ENCODE measurements at places on chromosomes 7 and 10.

DNA sequence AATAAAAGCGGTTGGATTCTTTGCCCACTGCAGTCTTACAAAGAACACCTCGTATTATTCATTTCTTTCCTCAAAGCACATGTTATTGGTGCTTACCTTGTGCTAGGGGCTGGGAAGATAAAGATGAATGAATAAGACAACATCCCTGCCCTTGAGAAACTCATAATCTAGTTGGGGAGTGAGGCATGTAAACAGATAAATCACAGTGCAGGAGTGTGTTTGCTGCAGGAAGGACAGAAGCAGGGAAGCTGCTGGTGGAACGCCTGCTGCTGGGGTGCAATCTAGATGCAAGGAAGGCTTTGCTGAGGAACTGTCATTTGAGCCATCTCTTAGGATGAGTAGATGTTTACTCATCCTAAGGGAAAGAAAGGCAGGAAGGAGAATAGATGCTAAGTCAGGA is 135.6 kb downstream of the TMEM178B start:
- no peaks in the 10 kb centered on the region for H3K4me1 ChIP-seq
- no peaks in the 10 kb centered on the region for H3K36me3 ChIP-seq
- no peak overlapping the region for H3K27ac ChIP-seq
- H3K27me3 ChIP-seq, result peaks cover 10% of the 10 kb centered on the region

GRCh38 chr7:41053820-41054219 is 649.1 kb downstream of the INHBA start:
- no peaks in the 10 kb centered on the region for H3K4me1 ChIP-seq
- H3K27ac ChIP-seq, result no peak overlapping the region
- H3K4me3 ChIP-seq, result no peak overlapping the region
- H3K36me3 ChIP-seq, result no peaks in the 10 kb centered on the region

- peaks cover 10% of the 10 kb centered on the region for H3K36me3 ChIP-seq
- peaks cover 18% of the 10 kb centered on the region for H3K4me1 ChIP-seq
- no peak overlapping the region for H3K4me3 ChIP-seq
- H3K27ac ChIP-seq, result no peak overlapping the region
- no peak for DNase-seq
- no peaks in the 10 kb centered on the region for H3K27me3 ChIP-seq
Observed at GRCh38 chr10:74924251-74924963, 98.0 kb downstream of the KAT6B start.

DNA sequence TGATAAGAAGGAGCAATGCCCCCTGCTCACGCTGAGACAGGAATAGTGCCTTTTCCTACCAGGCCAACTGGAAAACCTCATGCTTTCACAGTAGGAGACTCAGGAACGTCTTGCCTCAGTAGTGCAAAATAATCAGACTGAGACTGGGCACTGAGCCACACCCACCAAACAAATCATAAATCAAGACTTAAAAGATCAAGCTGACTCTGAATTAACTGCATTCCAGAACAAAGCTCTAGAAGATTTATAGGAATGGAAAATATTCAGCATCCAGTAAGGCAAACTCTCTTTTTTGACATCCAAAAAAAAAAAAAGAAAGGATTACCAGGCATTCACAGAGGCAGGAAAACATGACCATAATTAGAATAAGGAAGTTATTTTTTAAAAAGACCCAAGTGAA is 30.5 kb upstream of the SLC18A3 start:
- no peak for DNase-seq
- H3K4me3 ChIP-seq, result no peak overlapping the region
- no peak overlapping the region for H3K27ac ChIP-seq
- H3K36me3 ChIP-seq, result peaks cover 1% of the 10 kb centered on the region
- H3K27me3 ChIP-seq, result peaks cover 15% of the 10 kb centered on the region

- H3K36me3 ChIP-seq, result peaks cover 4% of the 10 kb centered on the region
- H3K27me3 ChIP-seq, result no peaks in the 10 kb centered on the region
- no peak overlapping the region for H3K27ac ChIP-seq
- no peak for DNase-seq
- peaks cover 16% of the 10 kb centered on the region for H3K4me1 ChIP-seq
- H3K4me3 ChIP-seq, result no peak overlapping the region
Observed at GRCh38 chr10:45675388-45675787, 2.8 kb upstream of the ZFAND4 start.

- peaks cover 20% of the 10 kb centered on the region for H3K27me3 ChIP-seq
- DNase-seq, result no peak
- H3K4me3 ChIP-seq, result no peak overlapping the region
- no peaks in the 10 kb centered on the region for H3K36me3 ChIP-seq
Observed at GRCh38 chr7:91892821-91893340, 12.4 kb upstream of the MTERF1 start.

- DNase-seq, result no peak
- no peak overlapping the region for H3K4me3 ChIP-seq
- H3K27me3 ChIP-seq, result no peaks in the 10 kb centered on the region
- H3K4me1 ChIP-seq, result peaks cover 17% of the 10 kb centered on the region
Observed at GRCh38 chr7:76155938-76156337, 45.8 kb upstream of the SRRM3 start.

GRCh38 chr10:115219203-115219602 is 126.0 kb downstream of the ATRNL1 start:
- H3K4me1 ChIP-seq, result no peaks in the 10 kb centered on the region
- no peaks in the 10 kb centered on the region for H3K27me3 ChIP-seq
- no peak overlapping the region for H3K27ac ChIP-seq

DNA sequence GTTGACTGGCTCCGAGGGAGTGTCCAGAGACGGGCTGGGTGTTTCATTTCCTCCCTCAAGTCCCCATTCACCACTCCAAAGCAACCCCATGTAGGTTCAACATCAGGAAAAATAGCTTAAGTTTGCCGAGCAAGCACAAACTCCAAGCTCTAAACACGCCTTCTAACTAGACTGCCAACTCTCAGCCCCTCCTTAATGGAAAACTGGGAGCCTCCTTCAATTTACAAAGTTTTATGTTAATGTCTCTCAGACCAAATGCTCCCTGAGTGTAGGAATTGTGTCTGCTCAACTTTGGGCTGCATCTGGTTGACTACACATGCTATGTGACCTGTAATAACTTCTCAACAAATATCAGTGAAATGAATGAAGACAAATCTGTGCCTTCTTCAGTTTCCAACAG is 87.5 kb downstream of the FAM204A start:
- no peak for DNase-seq
- H3K36me3 ChIP-seq, result no peaks in the 10 kb centered on the region
- no peak overlapping the region for H3K27ac ChIP-seq
- no peak overlapping the region for H3K4me3 ChIP-seq

GRCh38 chr10:96287392-96288105 is 16.2 kb upstream of the BLNK start:
- H3K36me3 ChIP-seq, result no peaks in the 10 kb centered on the region
- H3K4me1 ChIP-seq, result peaks cover 10% of the 10 kb centered on the region
- H3K27ac ChIP-seq, result no peak overlapping the region
- peaks cover 2% of the 10 kb centered on the region for H3K27me3 ChIP-seq
- H3K4me3 ChIP-seq, result peak overlapping the region; percentile 17

DNA sequence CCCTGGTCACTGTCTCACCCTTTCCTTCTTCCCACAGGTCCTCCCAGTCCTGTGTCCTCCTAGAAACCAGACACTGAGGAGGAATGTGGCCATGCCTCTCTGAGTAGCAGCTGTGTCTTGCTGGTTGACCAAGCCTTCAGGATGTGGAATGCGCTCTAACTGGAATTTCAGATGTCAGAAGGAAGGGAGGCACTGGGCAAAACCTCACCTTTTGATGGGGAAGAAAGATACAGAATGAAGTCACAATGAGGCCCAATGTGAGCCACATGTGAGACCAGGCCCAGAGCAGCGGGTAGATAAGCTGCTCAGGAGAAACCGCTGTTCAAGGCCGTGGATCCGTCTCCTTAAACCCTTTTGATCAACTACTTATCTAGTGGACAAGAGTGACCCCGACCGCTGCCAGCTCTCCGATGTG is 54.8 kb upstream of the ECHDC3 start:
- peak overlapping the region; percentile 19 for H3K27ac ChIP-seq
- no peaks in the 10 kb centered on the region for H3K36me3 ChIP-seq
- H3K27me3 ChIP-seq, result no peaks in the 10 kb centered on the region
- no peak overlapping the region for H3K4me3 ChIP-seq
- H3K4me1 ChIP-seq, result peaks cover 35% of the 10 kb centered on the region
- DNase-seq, result no peak

DNA sequence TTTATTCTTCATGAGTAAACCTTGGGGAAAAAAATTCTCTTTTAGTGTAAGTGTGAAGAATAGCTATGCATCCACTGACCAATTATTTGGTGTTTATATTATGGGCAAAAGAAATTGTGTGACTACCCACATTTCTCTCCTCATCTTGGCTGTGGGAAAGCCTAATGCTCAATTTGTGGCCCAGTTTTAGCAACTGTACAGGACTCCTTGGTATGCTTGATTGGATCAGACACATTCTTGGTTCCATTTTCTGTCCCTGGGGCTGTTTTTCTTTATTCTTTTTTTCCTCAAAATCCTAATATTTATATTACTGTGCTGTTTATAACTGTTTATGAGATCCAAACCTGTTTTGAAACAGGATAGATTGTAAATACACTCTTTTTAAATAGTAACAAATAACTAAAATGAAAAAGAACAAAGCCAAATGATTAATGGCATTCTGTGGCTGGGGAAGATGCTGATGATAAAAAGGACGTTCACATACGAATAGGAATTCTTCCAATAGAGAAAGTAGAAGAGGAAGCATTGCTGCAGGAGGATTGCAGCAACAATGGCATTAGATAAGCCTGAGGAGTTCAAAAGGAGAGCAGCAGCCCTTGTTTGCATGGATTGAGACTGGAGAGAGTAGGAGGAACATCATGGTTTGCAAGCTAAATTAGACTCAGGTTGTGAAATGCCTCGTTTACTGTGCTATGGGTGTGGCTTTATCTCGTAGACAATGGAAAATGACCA is 580.5 kb downstream of the INHBA start:
- H3K36me3 ChIP-seq, result no peaks in the 10 kb centered on the region
- no peak for DNase-seq
- H3K4me1 ChIP-seq, result no peaks in the 10 kb centered on the region
- no peak overlapping the region for H3K4me3 ChIP-seq

DNA sequence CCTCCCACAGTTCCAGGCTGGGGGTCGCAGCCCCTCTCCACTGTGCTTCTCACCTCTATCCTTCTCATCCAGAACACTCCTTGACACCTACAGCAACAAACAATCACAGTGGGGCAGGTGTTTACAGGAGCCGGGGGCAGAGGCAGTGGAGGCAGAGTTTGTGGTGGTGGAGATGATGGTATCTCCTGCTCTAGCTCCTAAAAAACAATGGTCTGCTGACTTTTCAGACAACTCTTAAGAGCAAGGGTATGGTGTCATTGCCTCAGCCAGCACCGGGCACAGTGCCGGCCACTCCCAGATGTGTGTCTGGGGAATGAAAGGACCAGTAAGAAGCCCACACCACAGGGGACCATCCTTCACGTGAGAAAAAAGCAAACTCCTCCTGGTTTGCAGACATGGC is 36.3 kb upstream of the ANTXRL start:
- no peaks in the 10 kb centered on the region for H3K27me3 ChIP-seq
- no peak overlapping the region for H3K4me3 ChIP-seq
- no peak for DNase-seq
- no peaks in the 10 kb centered on the region for H3K36me3 ChIP-seq
- peaks cover 2% of the 10 kb centered on the region for H3K4me1 ChIP-seq

- no peak for DNase-seq
- H3K36me3 ChIP-seq, result no peaks in the 10 kb centered on the region
- no peaks in the 10 kb centered on the region for H3K27me3 ChIP-seq
- H3K4me3 ChIP-seq, result no peak overlapping the region
- H3K4me1 ChIP-seq, result no peaks in the 10 kb centered on the region
Observed at GRCh38 chr10:76231286-76231934, 800.0 kb downstream of the LRMDA start.

GRCh38 chr7:98949336-98950044 is 71.2 kb downstream of the TRRAP start:
- H3K27ac ChIP-seq, result no peak overlapping the region
- peaks cover 30% of the 10 kb centered on the region for H3K36me3 ChIP-seq
- no peaks in the 10 kb centered on the region for H3K27me3 ChIP-seq
- H3K4me1 ChIP-seq, result peaks cover 2% of the 10 kb centered on the region
- DNase-seq, result no peak

DNA sequence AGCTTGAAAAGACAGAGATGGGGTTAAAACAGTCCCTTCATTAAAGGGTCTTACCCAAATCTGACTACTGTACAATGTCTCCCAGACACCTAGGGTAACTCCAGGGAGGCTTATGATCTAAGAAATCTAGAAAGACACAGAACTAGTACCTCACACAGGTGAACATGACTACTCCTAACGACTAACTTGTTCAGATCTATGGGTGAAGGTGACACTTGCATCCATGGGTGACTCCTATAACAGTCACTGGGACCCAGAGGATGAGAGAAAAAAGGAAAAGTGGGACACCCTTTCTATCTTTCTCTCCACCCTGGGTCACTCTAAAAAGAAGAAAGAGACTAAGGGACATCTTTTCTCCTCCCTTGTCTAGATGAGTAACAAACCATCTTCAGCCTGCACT is 19.2 kb downstream of the AKR1C8 start:
- no peaks in the 10 kb centered on the region for H3K36me3 ChIP-seq
- H3K4me1 ChIP-seq, result no peaks in the 10 kb centered on the region
- H3K27ac ChIP-seq, result no peak overlapping the region
- no peak overlapping the region for H3K4me3 ChIP-seq
- no peaks in the 10 kb centered on the region for H3K27me3 ChIP-seq
- DNase-seq, result no peak

- no peak for DNase-seq
- H3K27ac ChIP-seq, result no peak overlapping the region
- H3K36me3 ChIP-seq, result no peaks in the 10 kb centered on the region
- H3K4me1 ChIP-seq, result no peaks in the 10 kb centered on the region
- no peaks in the 10 kb centered on the region for H3K27me3 ChIP-seq
- no peak overlapping the region for H3K4me3 ChIP-seq
Observed at GRCh38 chr7:69550991-69551390, 47.3 kb upstream of the AUTS2 start.

GRCh38 chr7:3914051-3914775 is 613.2 kb downstream of the SDK1 start:
- H3K27ac ChIP-seq, result no peak overlapping the region
- no peak for DNase-seq
- H3K4me1 ChIP-seq, result peaks cover 5% of the 10 kb centered on the region
- no peaks in the 10 kb centered on the region for H3K27me3 ChIP-seq
- peaks cover 1% of the 10 kb centered on the region for H3K36me3 ChIP-seq

GRCh38 chr7:85890244-85890811 is 703.5 kb upstream of the SEMA3D start:
- H3K27ac ChIP-seq, result no peak overlapping the region
- H3K36me3 ChIP-seq, result no peaks in the 10 kb centered on the region
- no peak overlapping the region for H3K4me3 ChIP-seq
- H3K27me3 ChIP-seq, result no peaks in the 10 kb centered on the region

DNA sequence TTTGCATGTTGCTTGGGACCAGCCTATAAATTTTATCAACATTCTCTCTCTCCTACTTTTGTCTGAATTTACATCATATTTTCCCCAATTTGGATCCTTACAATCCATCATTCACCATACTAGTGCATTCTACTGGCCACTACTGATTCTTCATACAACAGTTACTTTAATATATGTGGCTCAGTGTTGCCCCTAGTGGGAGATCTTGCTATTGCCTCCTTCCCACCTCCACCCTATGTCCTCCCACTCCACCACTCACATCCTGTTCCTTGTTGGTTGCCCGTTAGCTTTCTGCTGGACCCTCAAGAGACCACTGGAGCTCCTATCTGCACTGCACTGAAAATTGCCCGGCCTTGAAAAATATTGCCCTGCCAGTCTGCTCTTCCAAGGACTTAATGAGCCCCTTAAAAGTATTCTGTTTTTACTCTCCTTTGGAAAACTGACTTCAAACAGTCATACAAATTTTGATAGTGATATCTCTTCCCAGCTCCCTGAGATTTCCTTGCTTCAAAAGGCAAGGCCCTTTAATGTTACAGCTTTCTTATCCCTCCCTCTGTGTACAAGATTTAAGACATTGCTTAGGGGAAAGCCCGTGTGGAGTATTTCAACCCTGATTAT is 243.2 kb upstream of the TMEM229A start:
- no peaks in the 10 kb centered on the region for H3K27me3 ChIP-seq
- no peaks in the 10 kb centered on the region for H3K36me3 ChIP-seq
- H3K4me1 ChIP-seq, result no peaks in the 10 kb centered on the region
